M059J (cell line): ENCODE measurements at places on chromosomes 1 and 21.
A peak's percentile ranks its signal among the peaks of the same experiment; 100 is the strongest.

- no peak for DNase-seq
These were observed 7.7 kb downstream of the SLFNL1 start for GRCh38 chr1:41013796-41014195.

- no peak for DNase-seq
These were observed 46.0 kb downstream of the DPH5 start for GRCh38 chr1:100979631-100980030.

- DNase-seq: peak; percentile 68
These were observed 6.7 kb upstream of the IRF2BP2 start for GRCh38 chr1:234616644-234617043.

- no peak for DNase-seq
These were observed 129.2 kb downstream of the CLIC6 start for GRCh38 chr21:34797921-34798535.

DNA sequence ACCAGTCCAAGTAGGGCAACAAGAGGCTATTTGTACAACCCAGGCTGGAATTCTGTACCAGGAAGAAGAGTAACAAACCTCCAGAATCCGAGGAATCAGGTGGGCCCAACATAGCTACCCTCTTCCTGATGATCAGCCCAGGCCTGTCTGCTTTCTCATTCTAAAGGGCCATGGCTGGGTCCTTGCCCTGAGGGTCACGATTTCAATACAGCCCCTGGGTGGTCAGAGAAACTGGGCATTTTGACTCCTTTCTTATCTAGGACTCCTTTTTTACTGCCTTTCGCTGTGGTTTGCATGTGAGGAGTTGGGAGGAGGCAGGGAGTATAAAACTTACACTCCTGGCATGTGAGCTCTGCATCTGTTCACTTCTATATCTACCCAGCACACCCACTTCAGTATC is 164.9 kb upstream of the COA6 start:
- DNase-seq: no peak

DNA sequence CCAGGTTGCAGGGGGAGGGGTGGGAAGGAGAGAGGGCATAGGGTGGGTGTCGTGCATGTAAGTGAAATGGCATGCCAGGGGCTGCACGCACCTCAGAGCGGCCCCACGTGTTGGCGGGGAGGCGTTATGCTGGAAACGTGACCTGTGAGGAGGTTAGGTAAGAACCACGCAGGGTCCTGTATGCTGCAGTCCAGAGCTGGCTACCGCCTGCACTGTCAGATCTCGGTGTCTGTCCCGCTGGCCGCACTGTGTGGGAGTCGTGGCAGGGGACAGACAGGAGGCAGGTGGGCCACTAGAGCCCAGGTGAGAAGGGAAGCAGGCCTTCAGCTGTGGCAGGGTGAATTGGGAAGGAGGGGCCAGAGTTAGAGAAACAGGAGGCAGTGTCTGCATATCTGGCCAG is 79.7 kb downstream of the GALNT2 start:
- DNase-seq: no peak

GRCh38 chr1:55047611-55048010 is 8.3 kb downstream of the PCSK9 start:
- DNase-seq: no peak

- peak; percentile 99 for DNase-seq
These were observed 25.1 kb downstream of the C1orf116 start for GRCh38 chr1:207007352-207008033.

- no peak for DNase-seq
These were observed 260.9 kb downstream of the SRGAP2C start for GRCh38 chr1:121445679-121446078.
